Naive thymus-derived CD4-positive, alpha-beta T cell (primary cell): ENCODE measurements at places on chromosomes 1 and 21.

GRCh38 chr1:212009561-212009960 lies 25.8 kb downstream of the INTS7 start:
- DNase-seq: no peak

DNA sequence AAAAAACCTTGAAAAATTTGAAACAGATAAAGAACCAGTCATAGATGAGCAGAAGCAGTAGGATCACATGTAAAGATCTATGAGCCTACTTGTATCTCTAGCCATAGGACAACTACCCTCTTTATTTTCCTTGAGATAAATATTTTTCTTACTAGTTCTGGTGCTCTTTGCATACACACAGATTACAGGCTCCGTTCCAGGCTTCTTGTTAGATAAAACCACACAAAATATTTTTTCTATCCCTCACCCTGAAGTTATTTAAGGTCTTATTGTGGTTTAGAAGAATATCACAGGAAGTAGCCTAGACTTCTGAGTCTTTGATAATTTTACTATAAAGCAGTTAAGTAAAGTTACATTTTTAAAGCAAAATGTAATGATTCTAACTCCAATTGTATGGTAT lies 512.2 kb downstream of the NEGR1 start:
- DNase-seq: no peak

- DNase-seq: no peak
Measured at GRCh38 chr1:27235827-27236226, 1.4 kb downstream of the WDTC1 start.

DNA sequence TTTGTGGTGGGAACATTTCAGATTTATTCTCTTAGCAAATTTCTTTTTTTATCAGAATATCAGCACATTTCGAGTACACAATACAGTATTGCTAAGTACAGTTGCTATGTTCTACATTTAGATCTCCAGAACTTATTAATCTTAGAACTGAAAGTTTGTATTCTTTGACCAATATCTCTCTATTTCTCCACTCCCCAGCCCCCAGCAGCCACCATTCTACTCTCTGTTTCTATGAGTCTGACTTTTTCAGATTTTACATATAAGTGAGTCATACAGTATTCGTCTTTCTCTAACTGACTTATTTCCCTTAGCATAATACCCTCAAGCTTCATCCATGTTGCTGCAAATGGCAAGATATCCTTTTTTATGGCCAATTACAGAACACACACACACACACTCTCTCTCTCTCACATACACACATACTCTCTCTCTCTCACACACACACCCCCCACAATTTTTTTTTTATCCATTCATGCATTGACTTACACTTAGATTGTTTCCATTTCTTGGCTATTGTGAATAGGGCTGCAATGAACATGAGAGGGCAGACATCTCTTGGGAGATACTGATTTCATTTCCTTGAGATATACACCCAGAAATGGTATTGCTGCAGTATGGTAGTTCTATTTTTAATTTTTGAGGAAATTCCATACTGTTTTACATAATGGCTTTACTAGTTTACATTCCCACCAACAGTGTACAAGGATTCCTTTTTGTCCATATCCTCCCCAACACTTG lies 15.7 kb downstream of the RPTN start:
- no peak for DNase-seq

- DNase-seq: no peak
Measured at GRCh38 chr1:213744780-213745179, 243.0 kb upstream of the PROX1 start.
